Muscle of leg (tissue), 16 donors: ENCODE measurements at places on chromosomes 16 and 17. TPM values are rescaled to one million over a fixed set of nuclear protein-coding genes. Genes with fewer than 3 reads are reported as not detected.

Gene CLDN9
- 0.87 TPM for polyA plus RNA-seq

Gene IL34
- polyA plus RNA-seq: 6.8 TPM

Gene WFIKKN1
- 0.82 TPM for polyA plus RNA-seq

Gene ITPRIPL2
- polyA plus RNA-seq: 20.3 TPM

Gene ITGAX
- 0.64 TPM for polyA plus RNA-seq

Gene MYH1
- polyA plus RNA-seq: 5.7 TPM

Gene HS3ST6
- 1.7 TPM for polyA plus RNA-seq

Gene PIRT
- polyA plus RNA-seq: 0.34 TPM

Gene CBFA2T3
- polyA plus RNA-seq: 20.2 TPM

Gene FAM171A2
- 105 TPM for polyA plus RNA-seq

Gene SCIMP
- 1.9 TPM for polyA plus RNA-seq

Gene TBC1D3
- polyA plus RNA-seq: not detected

Gene CCL1
- not detected for polyA plus RNA-seq

Gene NATD1
- polyA plus RNA-seq: 17.0 TPM

Gene VMO1
- polyA plus RNA-seq: 7.0 TPM

Gene AGRP
- polyA plus RNA-seq: not detected

Gene CTRL
- polyA plus RNA-seq: 3.6 TPM

Gene ESRP2
- polyA plus RNA-seq: 6.4 TPM

Gene KLHL10
- 0.25 TPM for polyA plus RNA-seq

Gene MGAT5B
- polyA plus RNA-seq: 1.1 TPM

Gene HOXB8
- polyA plus RNA-seq: 0.30 TPM

Gene TBX6
- polyA plus RNA-seq: 0.57 TPM

Gene ODAD4
- polyA plus RNA-seq: 1.2 TPM

Gene CDYL2
- 2.4 TPM for polyA plus RNA-seq

Gene TBC1D26
- 0.45 TPM for polyA plus RNA-seq

Gene C16orf96
- 0.40 TPM for polyA plus RNA-seq

Gene SMTNL2
- polyA plus RNA-seq: 71.3 TPM

Gene STX1B
- 1.3 TPM for polyA plus RNA-seq
